ENCODE measurements at places on chromosomes 1 and 21. TPM values are rescaled to one million over a fixed set of nuclear protein-coding genes. Genes with fewer than 3 reads are reported as not detected.

The PODN gene
- not detected for polyA plus RNA-seq

The CELA3B gene
- not detected for polyA plus RNA-seq

The CDC42SE1 gene
- polyA plus RNA-seq, result 98.9 TPM

DNA sequence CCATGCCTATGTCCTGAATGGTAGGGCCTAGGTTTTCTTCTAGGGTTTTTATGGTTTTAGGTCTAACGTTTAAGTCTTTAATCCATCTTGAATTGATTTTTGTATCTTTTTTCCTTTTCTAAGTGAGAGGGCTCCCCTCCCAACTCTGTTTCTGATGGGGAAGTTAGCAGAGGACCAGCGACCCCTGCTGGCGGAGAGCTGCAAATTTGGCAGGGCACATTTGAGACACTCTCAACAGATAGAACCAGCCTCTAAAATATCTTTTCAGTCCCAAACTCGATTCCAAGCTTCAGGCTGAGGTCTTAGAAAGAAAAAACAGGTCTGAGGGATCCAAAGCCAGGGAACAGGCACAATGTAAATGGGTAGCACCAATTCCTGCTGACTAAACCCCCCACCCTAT is 32.5 kb downstream of the LRRC3 start:
- peaks cover 12% of the 10 kb centered on the region for H3K36me3 ChIP-seq
- peaks cover 7% of the 10 kb centered on the region for H3K4me1 ChIP-seq
- H3K27ac ChIP-seq, result no peak overlapping the region
- no peak overlapping the region for H3K4me3 ChIP-seq

DNA sequence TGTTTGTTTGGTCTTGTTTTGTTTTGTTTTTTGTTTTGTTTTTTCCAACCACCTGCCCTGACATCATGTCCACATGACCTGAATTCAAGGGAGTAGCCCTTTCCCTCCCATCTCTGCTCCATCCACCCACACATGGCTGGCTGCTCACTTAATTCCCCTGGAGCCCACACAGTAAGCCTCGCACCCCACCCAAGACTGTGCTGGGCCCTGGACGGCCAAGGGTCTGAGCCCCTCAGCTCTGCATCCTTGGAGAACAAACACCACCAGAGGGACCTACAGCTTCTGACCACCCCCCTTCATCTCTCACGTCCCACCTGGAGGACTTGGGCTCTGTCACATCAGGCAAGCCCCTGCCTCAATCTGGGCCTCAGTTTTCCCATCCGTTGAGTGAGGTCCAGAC is 39.1 kb downstream of the MATN1 start:
- peaks cover 80% of the 10 kb centered on the region for H3K27me3 ChIP-seq
- no peak overlapping the region for H3K27ac ChIP-seq
- no peak for DNase-seq
- H3K4me3 ChIP-seq, result peak overlapping the region; percentile 69
- H3K36me3 ChIP-seq, result no peaks in the 10 kb centered on the region
- H3K4me1 ChIP-seq, result peaks cover 13% of the 10 kb centered on the region

GRCh38 chr1:22747021-22747734 is 36.5 kb downstream of the EPHB2 start:
- H3K36me3 ChIP-seq, result no peaks in the 10 kb centered on the region
- H3K27ac ChIP-seq, result no peak overlapping the region
- no peak for DNase-seq
- no peak overlapping the region for H3K4me3 ChIP-seq
- peaks cover 10% of the 10 kb centered on the region for H3K27me3 ChIP-seq

- DNase-seq, result no peak
- peaks cover 6% of the 10 kb centered on the region for H3K27me3 ChIP-seq
- H3K36me3 ChIP-seq, result no peaks in the 10 kb centered on the region
- no peak overlapping the region for H3K27ac ChIP-seq
Observed at GRCh38 chr1:8822373-8823294, 5.2 kb upstream of the RERE start.

The OR14K1 gene
- not detected for polyA plus RNA-seq

DNA sequence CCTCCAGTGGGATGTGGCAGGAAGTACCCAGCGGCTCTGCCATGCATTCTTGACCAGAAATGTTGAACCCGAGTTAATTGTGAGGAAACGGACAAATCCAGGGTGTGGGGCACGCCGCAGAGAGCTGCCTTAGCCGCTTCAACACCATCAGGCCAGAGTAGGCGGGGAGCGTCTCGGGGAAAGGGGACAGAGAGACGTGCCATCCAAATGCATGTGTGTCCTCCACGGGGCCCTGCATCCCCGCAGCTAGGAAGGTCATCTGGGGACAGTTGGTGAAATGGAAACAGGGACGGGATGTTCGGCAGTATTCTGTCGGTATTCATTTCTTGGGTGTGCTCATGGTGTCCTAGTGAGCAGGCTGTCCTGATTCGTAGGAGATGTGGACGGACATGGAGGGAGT is 59.1 kb upstream of the TRAPPC10 start:
- H3K4me3 ChIP-seq, result no peak overlapping the region
- DNase-seq, result no peak
- H3K27ac ChIP-seq, result no peak overlapping the region

- no peaks in the 10 kb centered on the region for H3K4me1 ChIP-seq
- peaks cover 5% of the 10 kb centered on the region for H3K36me3 ChIP-seq
- H3K27me3 ChIP-seq, result peaks cover 6% of the 10 kb centered on the region
- no peak overlapping the region for H3K4me3 ChIP-seq
- DNase-seq, result no peak
Observed at GRCh38 chr21:33684068-33684467, 41.8 kb downstream of the ITSN1 start.

DNA sequence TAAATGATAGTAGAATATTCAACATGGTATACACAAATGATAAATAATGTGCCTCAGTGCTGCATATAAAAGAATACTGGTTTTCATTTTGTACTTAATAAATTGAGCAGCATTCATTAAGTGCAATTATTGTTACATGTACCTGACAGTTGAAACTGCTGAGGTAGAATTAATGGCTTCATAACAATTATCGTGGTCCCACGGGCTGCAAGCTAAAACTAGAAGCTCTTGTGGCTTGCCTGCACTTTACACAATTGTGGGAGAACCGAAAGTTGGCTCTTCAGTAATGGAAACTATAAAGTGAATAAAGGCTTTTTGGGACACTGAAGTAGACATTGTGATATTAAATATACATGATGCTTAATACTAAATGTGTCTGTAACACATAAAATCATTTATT is 23.2 kb downstream of the INSL5 start:
- no peak for DNase-seq
- H3K27me3 ChIP-seq, result no peaks in the 10 kb centered on the region
- no peaks in the 10 kb centered on the region for H3K36me3 ChIP-seq
- H3K4me1 ChIP-seq, result peaks cover 5% of the 10 kb centered on the region
- H3K4me3 ChIP-seq, result no peak overlapping the region

Data from naive B cell (primary cell).